GM13976 (cell line): ENCODE measurements at places on chromosomes 3 and 15.

GRCh38 chr15:96535148-96535547, 204.6 kb downstream of the NR2F2 start:
- no peak for DNase-seq

- DNase-seq, result no peak
Measured at GRCh38 chr15:43439268-43439667, 53.7 kb downstream of the TP53BP1 start.

- DNase-seq, result no peak
Measured at GRCh38 chr3:55357796-55358195, 129.3 kb downstream of the WNT5A start.

GRCh38 chr3:33424606-33425452, 15.4 kb downstream of the UBP1 start:
- no peak for DNase-seq

- DNase-seq, result no peak
Measured at GRCh38 chr15:26442680-26443079, 330.2 kb downstream of the GABRB3 start.

DNA sequence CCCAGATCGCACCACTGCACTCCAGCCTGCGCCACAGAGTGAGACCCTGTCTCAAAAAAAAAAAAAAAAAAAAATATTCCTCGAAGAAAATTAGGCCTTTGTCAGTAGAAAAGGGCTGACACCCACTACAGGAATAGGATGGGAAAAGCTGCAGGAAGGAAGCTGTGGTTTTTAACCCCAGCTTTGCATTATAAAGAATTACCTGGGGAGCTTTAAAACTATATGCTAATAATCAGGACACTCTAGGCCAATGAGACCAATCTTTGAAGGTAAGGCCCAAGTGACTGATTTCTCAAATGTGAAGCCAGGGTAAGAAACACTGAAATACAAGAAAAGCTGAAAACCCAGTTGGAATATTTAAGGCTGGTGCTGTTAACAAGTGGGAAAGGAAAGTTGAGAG, 74.3 kb downstream of the RBPMS2 start:
- DNase-seq, result no peak

- DNase-seq, result no peak
Measured at GRCh38 chr3:11640009-11640673, 3.6 kb downstream of the VGLL4 start.

DNA sequence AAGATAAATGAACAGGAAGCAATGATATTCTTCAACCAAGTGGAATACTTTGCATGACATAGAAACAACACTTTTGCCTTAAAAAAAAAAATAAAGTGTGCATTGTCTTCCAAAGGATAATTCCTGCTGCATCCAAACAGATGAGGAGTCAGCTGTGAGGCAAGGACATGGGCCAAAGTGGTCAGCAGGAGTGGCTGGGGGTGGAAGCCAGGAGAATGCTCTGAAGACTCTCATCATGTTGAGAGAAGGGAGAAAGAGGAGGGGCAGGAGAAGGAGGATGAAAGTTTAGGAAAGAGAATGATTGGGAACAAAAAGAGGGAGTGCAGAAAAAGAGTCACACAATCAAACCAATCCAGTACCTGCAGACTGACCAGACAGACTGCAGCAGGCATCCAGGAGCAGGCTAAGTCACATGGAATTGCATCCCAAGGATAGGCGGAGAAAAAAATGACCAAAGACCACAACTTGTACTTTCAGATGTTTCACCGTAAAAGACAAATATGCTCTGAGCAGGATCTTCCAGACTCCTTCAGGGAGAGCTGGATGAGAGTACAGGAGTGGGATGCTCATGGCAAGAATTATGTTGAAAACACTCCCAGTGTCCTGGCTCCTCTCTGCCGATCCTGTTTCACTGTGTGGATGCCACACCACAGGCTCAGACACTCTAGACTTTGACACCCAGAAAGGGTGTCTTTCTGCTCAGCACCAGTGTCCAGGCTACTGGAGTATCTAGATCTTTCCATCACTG, 11.9 kb downstream of the ABI3BP start:
- no peak for DNase-seq

DNA sequence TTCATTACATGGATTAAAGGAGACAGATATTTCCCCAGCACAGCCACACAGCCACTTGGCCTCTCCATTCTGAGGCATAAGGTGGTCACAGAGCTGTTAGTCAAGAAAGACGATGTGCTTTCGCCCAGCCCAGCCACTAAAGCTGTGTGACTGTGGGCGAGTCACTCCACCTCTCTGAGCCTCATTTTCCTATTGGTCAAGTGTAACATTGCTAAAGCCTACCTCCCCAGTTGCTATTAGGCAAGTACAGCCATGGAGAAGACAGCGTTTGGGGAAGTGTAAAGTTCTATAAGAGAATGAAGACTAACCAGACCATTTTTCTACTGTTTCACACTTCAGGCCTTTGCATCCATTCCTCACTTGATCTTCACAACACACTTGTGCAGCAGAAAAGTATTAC, 24.1 kb downstream of the TMEM40 start:
- DNase-seq, result no peak

DNA sequence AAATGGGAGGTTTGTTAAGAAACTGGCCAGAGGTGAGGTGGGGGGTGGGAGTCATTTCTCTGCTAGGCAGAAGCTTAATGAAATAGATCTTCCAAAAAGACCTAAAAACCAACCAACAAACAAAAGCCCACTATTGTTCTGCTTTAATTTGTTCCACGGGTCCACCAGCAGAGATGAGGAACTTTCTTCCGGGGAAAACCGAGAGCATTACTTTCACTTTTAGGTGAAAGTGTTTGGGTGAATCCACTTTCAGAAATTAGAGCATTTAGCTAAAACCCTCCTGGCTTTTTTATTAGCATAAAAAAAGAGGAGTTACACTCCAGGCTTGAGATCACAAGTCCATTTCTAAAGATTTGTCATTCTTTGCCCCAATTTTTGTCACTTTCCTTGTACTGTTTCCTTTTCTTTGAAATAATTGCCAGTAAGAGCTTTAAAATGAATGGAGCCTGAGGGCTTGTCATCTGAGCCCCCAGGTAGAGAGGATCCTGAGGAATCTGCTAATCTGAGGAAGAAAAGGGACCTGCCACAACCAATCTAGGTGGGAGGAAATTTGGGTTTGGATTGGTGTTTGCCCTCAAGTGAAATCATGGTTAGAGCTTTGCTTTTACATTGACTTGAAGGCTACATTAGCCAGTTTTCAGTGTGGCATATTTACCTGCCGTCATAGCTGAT, 667.6 kb downstream of the NAALADL2 start:
- DNase-seq, result no peak

DNA sequence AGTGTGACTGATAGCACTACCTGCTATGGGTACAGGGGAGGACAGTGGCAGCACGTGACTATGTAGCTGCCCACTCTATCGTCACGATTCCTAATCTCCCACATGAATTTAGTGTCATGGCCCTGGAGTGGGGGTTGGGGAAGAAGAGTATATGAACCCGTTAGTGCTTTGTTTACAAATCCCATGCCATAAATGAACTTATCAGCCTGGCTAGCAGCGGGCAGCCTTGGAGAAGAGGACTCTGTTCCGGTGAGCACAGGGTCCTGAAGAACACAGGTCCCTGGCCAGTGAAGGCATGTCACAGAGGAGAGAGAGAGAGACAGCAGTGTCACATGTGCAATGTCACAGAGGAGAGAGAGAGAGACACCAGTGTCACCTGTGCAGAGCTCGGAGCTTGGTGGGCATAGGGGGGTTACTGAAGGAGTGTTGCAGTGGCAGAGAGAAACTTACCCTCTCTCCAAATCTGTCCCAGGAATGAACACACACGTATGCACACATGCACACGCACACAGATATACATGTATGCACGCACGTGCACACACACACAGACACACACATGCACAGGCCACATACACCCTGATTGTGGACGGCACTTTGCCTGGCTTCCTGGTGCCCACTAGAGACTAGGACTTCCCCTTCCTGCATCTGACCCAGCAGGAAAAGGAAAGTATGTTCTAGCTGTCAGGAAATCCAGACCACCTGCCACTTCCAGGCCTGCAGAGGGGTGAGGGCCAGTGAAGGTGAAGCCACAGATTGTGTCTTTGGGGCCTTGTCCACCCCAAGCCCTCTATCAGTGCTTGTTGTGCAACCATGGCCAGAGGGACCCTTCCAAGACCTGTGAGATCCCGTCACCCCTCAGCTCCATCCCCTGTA, 26.3 kb downstream of the ITGA11 start:
- no peak for DNase-seq

GRCh38 chr3:9135930-9136525, 113.4 kb downstream of the SRGAP3 start:
- DNase-seq, result no peak

DNA sequence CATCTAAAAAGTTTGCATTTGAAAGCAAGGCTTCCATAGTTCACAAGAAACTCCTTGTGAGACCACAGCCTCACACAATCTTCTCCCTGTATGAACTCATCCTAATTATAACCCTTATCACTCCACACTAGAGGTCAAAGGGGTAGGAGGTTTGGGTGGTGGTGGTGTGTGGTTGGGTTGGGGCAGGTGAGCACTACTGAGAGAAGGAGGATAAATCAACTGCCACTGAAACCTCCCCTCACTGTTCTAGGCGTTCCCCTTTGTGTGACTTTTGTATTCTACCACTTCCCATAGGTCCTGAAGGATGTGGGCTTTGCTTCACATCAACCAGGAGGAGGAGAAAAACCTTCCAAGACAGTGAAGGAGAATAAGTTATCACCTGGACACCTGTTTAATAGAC, 6.4 kb upstream of the AGBL1 start:
- DNase-seq, result no peak

DNA sequence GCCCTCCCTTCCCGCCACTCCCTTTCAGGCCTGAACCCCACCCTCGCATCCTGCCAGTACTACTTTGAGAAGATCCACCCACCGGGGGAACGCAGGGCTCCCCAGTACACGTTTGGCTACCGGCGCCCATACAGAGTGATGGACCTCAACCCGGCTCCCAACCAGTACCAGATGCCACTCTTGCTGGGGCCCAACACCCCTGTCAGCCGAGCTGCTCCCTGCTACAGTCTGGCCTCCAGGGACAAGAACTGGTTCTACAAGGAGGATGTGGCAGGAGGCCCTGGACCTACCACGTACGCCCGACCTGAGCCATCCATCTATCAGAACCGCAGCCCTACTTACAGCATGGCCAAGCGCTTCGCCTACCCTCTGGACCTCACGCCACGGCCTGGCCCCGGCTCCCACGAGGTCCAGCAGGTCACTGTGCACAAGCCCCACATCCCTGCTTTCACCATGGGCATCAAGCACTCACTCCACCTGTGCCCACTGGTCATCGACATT, 14.4 kb upstream of the CSPG4 start:
- no peak for DNase-seq

- DNase-seq, result peak; percentile 39
Measured at GRCh38 chr3:82133070-82133606, 371.7 kb upstream of the GBE1 start.

DNA sequence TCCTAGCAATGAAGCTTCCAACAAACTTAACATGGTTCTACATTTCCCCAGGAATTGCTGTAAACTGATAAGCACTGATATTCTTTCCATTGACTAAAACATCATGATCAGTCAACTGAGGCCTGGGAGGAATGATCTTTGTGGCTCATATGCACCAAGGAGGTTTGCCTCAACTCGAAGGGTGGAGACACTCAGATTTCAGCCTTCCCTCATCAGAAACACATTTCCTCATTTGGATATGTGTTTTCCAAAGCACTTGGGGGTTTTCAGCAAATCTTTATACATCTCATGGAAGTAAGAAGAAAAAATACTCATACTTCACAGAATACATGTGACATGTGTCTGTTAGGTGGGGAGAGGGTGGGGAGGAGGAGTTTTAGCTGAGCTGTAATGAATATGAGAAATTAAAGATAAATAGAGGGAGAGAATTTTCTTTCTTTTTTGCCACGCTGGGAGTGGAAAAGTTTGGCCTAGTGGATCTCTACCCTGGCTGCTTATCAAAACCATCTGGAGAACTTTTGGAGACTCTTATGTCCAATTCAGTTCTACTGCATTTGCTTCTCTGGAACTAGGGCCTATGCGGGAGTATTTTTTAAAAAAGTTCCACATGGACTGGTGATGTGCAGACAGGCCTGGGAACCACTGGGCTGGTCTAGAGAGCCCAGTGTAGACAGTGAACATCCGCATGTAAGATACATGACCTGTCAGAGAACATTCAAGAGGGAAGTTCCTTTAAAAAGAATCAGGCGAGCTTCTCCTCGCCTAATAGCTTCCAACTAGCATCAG, 301.0 kb upstream of the ICE2 start:
- DNase-seq, result no peak

DNA sequence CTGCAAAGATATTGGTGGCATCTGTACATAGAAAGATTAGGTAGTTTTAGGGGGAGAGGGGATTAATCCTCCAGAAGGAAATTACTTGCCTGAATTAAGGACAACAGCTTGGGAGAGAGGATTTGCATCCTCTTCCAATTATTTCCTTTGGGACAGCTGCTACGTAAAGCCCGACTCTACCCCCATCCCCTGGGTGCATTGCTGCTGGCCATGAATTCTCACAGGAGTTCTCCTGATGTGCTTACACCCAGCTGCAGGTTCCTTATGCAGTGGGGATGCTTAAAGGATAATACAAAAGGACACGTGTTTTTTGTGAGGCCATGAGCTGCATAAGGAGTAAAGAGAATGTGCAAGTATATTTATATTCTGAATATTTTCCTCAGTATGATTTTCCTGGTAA, 132.3 kb downstream of the VPS8 start:
- no peak for DNase-seq

GRCh38 chr3:45795882-45796765, at the start of gene SLC6A20:
SLC6A20 (minus strand) TSS chr3:45796536; CDS start chr3:45796419, 117 bp downstream.
- peak; percentile 62 for DNase-seq

GRCh38 chr3:126777366-126777765, 73.3 kb downstream of the CHCHD6 start:
- no peak for DNase-seq

DNA sequence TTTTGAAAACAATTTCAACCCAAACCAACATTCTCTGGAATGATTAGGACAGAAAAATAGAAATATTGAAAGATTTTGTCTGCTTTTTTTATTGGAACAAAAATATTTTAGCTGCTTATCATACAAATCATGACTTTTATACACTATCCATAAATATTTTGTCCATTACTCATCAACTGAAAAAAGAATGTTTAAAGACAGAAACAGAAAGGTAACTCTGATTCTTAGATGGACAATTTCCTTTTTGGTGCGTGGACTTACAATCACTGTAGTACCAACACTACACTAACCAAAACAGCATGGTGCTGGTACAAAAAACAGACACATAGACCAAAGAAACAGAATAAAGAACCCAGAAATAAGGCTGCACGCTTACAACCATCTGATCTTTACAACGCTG, 582.8 kb upstream of the CCDC54 start:
- DNase-seq, result no peak

DNA sequence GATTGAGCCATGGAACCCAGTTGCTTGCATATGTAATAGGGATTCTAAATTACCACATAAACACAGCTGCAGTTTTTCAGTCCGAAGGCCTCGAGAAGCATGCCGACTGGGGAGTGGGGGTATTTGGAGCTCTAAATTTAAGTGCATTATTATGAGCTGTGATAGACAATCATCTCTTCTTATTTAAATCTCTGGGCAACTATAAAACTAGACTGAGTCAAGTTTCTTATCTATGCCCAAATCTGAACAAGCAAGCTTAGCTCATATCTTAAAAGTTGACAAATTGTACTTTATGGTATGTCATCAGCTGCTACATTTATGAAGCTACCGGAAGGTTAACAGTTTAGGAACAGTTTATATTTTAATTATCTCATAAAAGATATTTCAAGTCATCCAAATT, 19.5 kb upstream of the THRB start:
- no peak for DNase-seq
